ENCODE measurements at places on chromosomes 16 and 17. TPM values are rescaled to one million over a fixed set of nuclear protein-coding genes. Genes with fewer than 3 reads are reported as not detected.

Gene OR1D5
- not detected for total RNA-seq

- H3K4me1 ChIP-seq, result no peaks in the 10 kb centered on the region
- peak; percentile 62 for DNase-seq
- peak within 1 kb of the TSS; percentile 93 for H3K27ac ChIP-seq
- no peaks in the 10 kb centered on the region for H3K36me3 ChIP-seq
Measured at GRCh38 chr17:1399679-1400512, at the start of gene YWHAE. Gene YWHAE, minus strand, starts transcription at chr17:1400222. Its CDS starts 112 bp downstream, at chr17:1400110.

DNA sequence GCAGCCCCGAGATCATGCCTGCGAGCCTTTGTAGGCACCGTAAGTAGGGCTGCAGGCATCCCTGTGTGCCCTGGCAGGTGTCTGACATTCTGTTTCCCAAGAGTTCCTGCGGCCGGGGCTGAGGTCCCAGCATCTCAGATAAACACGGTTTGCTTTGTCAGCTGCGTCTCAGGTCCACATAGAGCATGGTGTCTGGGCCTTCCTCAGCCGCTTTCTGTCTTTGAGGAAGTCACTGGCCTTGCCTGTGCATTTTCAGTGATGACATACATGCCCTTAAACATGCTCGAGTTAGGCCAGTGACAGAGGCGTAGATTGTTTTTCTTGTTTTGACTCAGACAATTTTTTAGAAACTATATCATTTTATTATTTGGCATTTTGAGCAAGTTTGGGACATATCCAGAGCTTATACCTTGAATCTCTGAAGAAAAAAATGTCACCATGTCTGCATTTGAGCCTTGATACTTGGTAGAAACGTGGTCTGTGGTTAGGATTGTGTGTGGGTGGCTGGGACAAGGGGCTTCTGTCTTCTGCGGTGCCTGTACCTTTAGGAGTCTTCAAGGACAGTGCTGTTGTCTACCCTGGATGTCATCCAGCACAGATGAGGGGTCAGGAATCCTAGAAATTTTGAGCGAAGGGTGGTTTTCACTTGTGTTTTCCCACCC lies 105.8 kb downstream of the SNX29 start:
- DNase-seq, result no peak
- H3K4me3 ChIP-seq, result no peak overlapping the region
- H3K36me3 ChIP-seq, result peaks cover 23% of the 10 kb centered on the region
- H3K27ac ChIP-seq, result no peak overlapping the region
- no peaks in the 10 kb centered on the region for H3K27me3 ChIP-seq
- H3K4me1 ChIP-seq, result peaks cover 8% of the 10 kb centered on the region

Gene ENPP7
- 0.41 TPM for total RNA-seq

DNA sequence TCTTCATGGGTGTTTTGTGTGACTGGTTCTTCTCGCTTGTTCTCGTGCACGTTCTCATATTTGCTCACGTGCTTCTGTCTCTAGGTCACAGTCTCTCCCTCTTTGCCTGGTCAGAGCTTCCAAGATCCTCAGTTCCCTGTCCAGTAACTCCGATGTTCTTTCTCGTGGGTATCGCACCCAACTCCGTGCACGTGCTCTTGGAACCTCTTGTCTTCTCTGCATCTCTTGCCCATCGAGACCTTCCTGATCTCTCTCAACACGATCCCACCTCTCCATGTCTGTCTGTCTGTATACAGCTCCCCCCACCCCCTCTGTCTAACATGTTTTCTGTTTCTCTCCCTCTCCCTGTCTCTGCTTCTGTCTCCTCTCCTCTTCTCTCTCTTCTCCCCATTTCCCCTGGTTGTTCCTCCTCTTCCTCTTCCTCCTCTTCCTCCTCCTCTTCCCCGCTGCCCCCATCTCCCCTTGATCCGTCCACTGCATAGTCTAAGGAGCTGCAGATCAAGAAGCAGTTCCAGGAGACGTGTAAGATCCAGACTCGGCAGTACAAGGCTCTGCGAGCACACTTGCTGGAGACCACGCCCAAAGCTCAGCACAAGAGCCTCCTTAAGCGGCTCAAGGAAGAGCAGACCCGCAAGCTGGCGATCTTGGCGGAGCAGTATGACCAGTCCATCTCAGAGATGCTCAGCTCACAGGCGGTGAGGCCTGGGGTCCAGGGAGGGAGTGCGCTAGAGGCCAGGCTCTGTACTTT lies 6.1 kb downstream of the HIRIP3 start:
- H3K27me3 ChIP-seq, result no peaks in the 10 kb centered on the region
- H3K4me3 ChIP-seq, result no peak overlapping the region
- no peaks in the 10 kb centered on the region for H3K4me1 ChIP-seq
- no peak for DNase-seq

- no peaks in the 10 kb centered on the region for H3K27me3 ChIP-seq
- DNase-seq, result no peak
- no peak overlapping the region for H3K27ac ChIP-seq
- H3K36me3 ChIP-seq, result no peaks in the 10 kb centered on the region
Measured at GRCh38 chr17:38428643-38429371, 543 bp downstream of the ARHGAP23 start.

DNA sequence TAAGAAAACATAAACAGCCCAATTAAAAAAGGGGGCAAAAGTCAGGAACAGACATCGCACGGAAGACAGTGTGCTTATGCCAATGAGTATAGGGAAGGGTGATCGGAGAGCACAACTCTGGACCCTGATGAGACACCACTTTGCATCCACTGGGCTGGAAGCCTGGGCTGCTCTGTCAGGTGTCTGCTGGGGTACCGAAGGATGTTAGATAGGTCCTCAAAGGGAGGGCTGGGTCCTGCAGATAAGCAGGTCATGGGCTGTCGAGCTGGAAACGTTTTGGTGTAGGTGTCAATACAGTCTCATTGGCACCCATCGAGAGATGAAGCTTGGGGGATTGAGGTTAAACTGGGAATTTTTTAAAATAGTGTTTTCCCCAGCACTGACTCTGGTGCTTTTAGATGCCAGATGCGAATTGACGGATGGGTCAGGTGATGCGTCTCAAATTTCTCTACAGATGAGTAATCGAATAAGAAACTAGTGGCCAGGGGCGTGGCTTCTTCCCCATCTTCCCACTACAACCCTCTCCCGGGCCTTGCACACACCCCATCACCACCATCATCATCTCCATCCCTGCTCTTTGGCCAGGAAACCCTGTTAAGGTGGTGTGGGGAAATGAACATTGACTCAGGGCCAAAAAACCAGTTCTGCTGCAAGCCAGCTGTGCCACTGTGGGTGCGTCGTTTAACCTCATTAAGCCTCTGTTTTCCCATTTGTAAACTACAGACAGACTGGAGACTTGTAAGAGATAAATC lies 47.8 kb upstream of the IRF8 start:
- peaks cover 10% of the 10 kb centered on the region for H3K4me1 ChIP-seq
- no peaks in the 10 kb centered on the region for H3K27me3 ChIP-seq
- no peak overlapping the region for H3K4me3 ChIP-seq
- no peak overlapping the region for H3K27ac ChIP-seq
- no peak for DNase-seq

GRCh38 chr16:72852421-72852820 lies 195.5 kb downstream of the ZFHX3 start:
- peaks cover 6% of the 10 kb centered on the region for H3K4me1 ChIP-seq
- no peak overlapping the region for H3K27ac ChIP-seq
- no peaks in the 10 kb centered on the region for H3K27me3 ChIP-seq
- no peaks in the 10 kb centered on the region for H3K36me3 ChIP-seq

- no peaks in the 10 kb centered on the region for H3K27me3 ChIP-seq
- H3K36me3 ChIP-seq, result no peaks in the 10 kb centered on the region
- H3K4me1 ChIP-seq, result peaks cover 27% of the 10 kb centered on the region
- peak overlapping the region; percentile 94 for H3K4me3 ChIP-seq
- peak overlapping the region; percentile 74 for H3K27ac ChIP-seq
Measured at GRCh38 chr16:53055541-53056391, 975 bp downstream of the CHD9 start.

DNA sequence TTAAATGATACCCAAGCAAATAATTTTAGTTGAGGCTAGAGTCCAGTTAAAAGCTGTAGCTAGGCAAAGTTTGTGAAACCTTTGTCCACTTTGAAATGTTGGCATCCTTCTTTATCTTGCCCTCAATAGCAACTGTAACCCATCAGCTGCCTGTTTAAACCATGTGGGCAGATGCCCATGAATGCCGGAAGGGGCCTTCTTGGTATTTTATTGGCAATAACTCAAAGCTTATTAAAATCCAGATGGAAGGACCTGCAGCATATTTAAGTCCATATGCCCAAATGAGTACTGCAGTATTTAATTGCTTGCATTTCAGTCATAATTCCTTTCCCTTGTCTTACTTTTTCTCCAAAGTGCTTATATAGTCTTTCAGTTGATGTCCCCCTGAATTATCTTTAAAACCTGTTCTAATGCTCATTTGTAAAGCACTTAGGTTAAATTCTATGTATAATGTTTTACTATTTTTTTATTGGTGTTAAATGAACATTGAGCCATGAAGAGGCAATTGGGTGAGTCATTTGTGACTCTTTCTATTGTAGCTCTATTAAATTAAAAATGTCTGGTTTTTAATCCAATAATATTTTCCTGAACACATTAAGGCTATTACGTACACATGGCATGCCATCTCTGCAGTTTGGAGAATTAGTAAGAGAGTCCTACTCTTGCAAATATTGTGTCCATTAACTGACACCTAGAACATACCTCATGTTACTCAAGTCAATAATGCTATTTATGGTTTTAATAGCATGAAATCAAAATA lies 225.3 kb downstream of the KCNJ2 start:
- no peaks in the 10 kb centered on the region for H3K4me1 ChIP-seq
- H3K27ac ChIP-seq, result no peak overlapping the region
- H3K36me3 ChIP-seq, result no peaks in the 10 kb centered on the region
- H3K4me3 ChIP-seq, result no peak overlapping the region

- peak overlapping the region; percentile 89 for H3K27ac ChIP-seq
- no peak for DNase-seq
- peak overlapping the region; percentile 63 for H3K4me3 ChIP-seq
Measured at GRCh38 chr17:1180958-1181752, 1.4 kb upstream of the ABR start.

Gene DBNDD1
- 1.3 TPM for total RNA-seq

Gene CMTM1
- total RNA-seq, result 3.0 TPM

DNA sequence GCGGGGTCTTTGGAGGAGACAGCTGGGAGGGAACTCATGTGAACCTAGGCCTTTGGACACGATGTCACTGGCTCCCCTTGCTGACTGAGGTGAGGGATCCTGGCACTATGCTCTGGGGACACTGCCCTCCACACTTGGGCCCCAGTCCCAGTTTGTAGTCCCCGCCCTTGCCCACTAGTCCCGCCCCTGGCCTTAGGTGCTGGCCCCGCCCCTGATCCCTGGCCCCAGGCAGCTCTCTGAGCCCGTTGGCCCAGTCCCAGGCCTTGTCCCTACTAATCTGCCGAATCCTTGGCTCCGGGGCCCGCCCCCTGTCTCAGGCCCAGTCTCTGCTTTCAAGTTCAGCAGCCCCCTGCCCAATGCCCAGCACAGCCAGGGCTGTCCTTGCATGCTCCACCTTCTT lies 61.0 kb downstream of the SMPD3 start:
- H3K4me3 ChIP-seq, result no peak overlapping the region
- H3K27me3 ChIP-seq, result no peaks in the 10 kb centered on the region
- no peak for DNase-seq
- no peaks in the 10 kb centered on the region for H3K36me3 ChIP-seq
- no peak overlapping the region for H3K27ac ChIP-seq
